ENCODE measurements at places on chromosomes 5 and 9.

- DNase-seq, result no peak
These were observed 516.5 kb downstream of the ACTL7B start for GRCh38 chr9:108339251-108339650.

- DNase-seq, result no peak
These were observed 16.9 kb upstream of the CTNNA1 start for GRCh38 chr5:138736293-138736692.

DNA sequence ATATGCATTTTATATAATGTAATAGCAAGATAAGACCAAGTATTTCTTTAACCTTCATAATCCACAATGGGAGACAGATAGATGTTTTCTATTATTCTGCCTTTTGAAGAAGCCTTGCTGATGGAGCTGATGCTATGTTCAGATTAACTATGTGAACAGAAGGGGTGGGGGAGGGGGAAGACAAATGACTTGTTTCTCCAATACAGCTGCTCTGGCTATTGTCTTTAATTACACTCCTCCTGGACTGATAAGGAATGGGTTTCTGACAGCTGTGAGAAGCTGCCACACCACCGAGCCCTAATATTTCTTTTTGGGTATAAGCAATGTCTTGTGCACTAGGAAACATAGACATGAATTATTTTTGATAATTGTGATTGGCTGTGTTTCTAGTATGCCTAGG lies 62.0 kb downstream of the CAVIN4 start:
- DNase-seq, result no peak

GRCh38 chr5:142507531-142508372 lies 178.1 kb downstream of the FGF1 start:
- DNase-seq, result no peak

- DNase-seq, result no peak
These were observed 328.0 kb downstream of the PDE4D start for GRCh38 chr5:59565551-59565950.

DNA sequence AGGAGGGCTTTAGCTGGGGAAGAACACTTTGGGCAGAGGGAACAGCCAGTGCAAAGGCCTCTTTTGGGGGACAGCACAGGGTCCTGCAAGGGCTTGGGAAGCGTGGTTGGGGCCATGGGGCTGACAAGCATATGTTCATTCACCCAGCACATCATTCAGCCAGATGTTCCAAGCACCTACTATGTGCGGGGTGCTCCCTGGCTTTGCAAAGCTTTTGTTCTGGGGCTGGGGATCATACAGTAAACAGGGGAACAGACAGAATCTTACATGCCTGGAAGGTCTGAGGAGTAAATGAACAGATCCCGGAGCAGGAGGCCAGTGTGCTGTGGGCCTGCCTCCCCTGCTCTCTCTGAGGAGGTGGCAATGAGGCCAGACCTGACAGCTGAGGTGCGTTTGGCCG lies 16.7 kb downstream of the PSD2 start:
- DNase-seq, result no peak

GRCh38 chr5:123303802-123304201 lies 119.4 kb downstream of the CEP120 start:
- no peak for DNase-seq

DNA sequence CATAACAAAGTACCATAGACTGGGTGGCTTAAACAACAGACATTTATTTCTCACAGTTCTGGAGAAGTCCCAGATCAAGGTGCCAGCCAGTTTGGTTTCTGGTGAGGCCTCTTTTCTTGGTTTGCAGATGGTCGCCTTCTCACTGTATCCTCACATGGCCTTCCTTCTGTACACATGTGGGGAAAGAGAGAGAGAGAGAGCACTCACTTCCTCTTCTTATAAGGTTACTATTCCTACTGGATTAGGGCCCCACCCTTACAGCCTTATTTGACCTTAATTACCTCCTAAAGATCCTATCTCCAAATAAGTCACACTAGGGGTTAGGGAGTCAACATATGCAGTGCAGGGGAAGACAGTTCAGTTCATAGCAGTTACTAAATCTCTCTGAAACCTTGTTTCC lies 205.6 kb upstream of the GDNF start:
- DNase-seq, result no peak

GRCh38 chr9:14868772-14869583 lies 41.2 kb downstream of the FREM1 start:
- no peak for DNase-seq

DNA sequence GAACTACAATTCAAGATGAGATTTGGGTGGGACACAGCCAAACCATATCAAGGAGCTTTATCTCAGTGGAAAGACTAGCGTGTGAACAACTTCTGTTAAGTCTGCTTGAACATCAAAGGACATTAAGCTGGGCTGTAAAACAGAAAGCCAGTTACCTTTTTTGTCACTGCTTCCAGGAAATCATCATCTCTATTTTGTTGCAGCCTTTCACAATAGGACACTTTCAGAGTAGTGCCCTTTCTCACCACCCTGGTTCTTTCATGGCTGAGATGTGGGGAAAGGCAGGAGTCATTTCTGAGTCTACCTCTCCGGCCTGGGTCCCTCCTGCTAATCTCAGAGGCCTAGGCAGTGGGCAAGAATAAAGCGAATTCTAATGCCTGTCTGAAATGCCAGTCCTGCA lies 96.2 kb upstream of the PPP1R2B start:
- no peak for DNase-seq

DNA sequence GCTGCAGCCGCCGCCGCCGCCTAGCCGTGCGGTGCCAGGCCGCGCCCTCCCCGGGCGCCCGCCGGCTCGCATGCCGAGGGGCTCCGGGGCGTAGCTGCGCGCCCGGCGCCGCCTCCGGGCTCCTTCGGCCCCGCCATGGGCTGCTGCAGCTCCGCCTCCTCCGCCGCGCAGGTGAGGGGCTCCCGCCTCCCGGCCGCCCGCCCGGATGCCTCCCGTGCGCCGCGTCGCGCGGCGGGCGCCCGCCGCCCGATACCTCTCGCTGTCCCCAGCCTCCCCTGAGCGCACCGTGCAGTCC lies 230 bp downstream of the SLC44A1 start:
- DNase-seq, result no peak

DNA sequence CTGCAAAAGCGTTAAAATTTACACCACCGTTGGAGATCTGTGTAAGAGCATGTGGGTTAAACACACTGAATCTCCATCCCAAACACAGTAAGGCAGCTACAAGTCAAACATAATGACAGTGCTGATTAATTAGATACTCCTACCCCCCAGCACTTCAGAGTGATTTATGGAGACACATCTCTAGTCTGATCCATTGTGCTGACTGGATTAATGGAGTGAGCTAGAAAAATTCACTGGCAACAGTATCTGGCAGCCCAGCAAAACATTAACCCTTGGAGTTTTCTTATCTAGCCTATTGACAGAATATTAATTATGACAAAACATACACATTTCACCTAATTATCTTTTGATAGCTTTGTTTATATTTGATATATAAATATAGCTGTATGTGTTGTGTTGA lies 188.6 kb upstream of the ISL1 start:
- no peak for DNase-seq

GRCh38 chr5:77864997-77865396 lies 88.9 kb upstream of the TBCA start:
- DNase-seq, result no peak

- DNase-seq, result no peak
These were observed 565.3 kb upstream of the BRINP1 start for GRCh38 chr9:119934497-119934896.

- no peak for DNase-seq
These were observed 6.5 kb downstream of the ADAMTS13 start for GRCh38 chr9:133428617-133429101.

- no peak for DNase-seq
These were observed 60.9 kb downstream of the NNT start for GRCh38 chr5:43663916-43664315.

DNA sequence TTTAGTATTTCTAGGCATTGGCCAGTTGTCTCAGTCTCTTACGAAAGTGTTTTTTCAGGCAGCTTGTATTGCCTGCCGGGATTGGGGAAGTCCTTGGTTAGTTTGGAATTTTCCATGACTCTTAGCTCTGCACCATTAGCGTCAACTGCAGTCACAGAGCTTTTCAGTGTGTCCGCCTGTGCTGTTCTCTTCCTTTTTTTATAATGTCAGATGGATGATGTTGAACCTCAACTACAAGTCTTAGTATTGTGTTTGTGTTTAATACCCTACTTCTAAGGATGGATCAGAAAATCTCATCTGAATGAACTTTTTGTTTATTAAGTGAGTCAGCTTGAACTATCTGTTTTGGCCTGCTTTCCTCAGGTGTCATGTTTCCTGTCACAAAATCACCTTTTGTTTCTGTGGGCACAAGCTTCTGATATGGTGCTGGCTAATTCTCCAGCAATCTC lies 33.1 kb downstream of the ATP6V0E1 start:
- no peak for DNase-seq

GRCh38 chr5:6256901-6257300 lies 121.4 kb downstream of the MED10 start:
- DNase-seq, result no peak

All from NT2/D1 (cell line).